ENCODE measurements at places on chromosomes 13 and 19.
A peak's percentile ranks its signal among the peaks of the same experiment; 100 is the strongest.

GRCh38 chr13:44934724-44935123 lies 54.5 kb downstream of the NUFIP1 start:
- no peak for DNase-seq

DNA sequence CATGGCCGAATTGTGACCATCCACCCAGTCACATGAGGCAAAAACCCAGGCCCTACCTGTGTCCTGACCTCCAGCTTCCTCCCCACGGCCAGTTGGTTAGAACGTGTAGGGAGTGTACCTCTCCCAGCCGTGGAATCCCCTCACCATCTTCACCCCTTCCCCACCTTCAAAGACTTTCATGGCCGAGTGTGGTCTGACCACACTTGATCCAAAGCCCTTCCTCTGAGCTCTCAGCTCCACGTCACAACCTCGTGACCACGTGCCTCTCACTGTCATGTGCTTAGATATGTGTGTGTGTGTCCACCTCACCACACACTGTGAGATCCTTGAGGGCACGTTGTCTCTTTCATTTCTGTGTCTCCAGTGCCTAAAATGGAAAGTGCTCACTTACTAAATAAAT lies 48.6 kb upstream of the UBE2L5 start:
- peak; percentile 58 for DNase-seq

GRCh38 chr13:109963384-109963783 lies 177.0 kb upstream of the IRS2 start:
- no peak for DNase-seq

- DNase-seq = no peak
These were observed 14.6 kb upstream of the GNA11 start for GRCh38 chr19:3079578-3079977.

DNA sequence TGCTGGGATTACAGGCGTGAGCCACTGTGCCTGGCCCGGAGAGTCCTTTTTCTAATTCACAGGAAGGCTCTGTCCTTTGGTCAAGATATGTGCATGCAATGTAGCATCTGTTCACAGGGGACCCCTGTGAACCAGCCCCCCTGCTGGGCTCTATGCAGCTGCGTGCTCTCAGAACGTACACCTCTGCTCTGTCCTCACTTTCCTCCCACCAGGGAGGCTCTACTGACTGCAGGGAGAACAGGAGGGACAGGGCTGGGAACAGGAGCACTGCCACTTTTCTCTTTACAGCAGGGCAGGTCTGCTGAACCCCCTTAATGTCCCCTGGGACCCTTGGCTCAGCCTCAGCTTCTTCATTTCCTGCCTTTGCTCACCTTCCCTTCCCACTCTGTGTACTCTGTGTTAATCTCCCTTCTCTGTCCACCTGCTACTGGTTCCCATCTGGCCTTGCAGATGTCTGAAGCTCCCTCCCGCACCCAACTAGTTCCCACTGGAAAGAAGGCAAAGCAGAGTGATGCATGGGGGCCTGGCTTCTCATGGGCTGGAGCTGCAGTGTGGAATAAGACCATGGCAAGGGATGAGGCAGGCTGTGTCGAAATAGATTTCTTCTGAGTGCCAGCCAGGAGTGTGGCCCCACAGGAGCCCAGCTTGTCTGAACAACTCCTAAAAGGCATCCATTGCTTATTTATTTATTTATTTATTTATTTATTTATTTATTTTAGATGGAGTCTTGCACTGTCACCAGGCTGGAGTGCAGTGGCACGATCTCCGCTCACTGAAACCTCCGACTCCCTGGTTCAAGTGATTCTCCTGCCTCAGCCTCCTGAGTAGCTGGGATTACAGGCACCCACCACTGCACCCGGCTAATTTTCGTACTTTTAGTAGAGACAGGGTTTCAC lies 7.2 kb downstream of the ADGRE2 start:
- no peak for DNase-seq

Measured in activated CD4-positive, alpha-beta T cell treated with anti-CD3 and anti-CD28 coated beads for 48 hours (primary cell).